ENCODE measurements at places on chromosomes 12 and 14.

DNA sequence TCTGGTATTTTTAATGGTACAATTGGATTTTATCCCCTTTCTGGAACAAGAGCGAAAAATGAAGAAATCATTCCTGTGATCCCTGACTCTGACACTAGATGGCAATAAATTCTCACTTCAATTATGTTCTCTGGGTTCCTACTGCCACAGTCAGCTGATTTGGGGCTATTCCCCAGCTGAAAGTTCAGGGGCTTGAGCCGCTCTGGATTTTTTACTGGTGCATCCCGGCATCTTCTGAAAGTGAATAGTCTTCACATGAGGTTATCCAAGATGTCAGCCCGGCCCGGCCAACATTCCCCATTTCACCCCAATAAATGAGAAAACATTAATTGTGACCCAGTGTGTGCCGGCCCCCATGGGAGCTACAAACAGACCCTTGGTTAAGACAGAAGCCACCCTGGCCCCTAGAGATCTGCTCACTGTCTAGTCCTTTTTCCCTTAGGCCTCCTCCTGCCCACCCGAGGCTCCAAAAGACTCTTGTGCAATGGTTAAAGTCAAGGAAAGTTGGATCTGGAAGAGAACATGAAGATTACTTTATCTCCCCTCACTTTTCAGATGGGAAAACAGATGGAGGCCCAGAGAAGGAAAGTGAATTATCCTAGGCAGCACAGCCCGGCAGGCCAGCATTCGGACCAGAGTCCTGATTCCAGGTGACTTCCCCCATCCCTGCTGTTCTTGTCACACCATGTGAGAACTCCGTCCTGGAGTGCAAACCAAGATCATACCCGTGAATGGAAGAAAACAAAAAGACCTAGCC, 20.8 kb downstream of the CKAP4 start:
- no peak for DNase-seq

GRCh38 chr12:4189721-4190120, 83.8 kb upstream of the CCND2 start:
- DNase-seq = no peak

DNA sequence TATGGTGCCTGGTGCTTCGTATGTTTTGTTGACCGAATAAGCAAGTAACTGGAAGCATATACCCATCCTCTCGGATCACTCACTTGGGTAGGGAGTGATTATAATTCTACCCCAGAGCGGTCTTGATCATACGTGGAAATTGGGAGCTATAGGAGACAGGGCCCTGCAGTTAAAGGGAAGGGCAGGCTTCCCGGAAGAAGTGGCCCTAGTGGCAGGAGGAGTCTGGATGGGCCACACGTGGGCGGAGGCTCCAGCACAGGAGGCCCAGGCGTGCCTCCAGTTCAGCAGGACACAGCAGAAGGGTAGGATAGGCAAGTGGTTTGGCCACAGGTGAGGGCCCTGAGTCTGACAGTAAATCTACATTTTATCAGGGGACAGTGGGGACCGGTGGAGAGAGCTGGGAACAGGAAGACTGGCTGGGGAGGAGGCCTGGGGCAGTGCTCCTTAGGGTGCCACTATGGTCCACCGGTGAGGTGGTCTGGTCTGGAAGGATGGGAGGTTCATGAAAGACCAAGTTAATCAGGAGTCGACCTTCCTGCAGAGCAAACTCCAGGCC, 23.5 kb upstream of the YY1 start:
- DNase-seq = no peak

DNA sequence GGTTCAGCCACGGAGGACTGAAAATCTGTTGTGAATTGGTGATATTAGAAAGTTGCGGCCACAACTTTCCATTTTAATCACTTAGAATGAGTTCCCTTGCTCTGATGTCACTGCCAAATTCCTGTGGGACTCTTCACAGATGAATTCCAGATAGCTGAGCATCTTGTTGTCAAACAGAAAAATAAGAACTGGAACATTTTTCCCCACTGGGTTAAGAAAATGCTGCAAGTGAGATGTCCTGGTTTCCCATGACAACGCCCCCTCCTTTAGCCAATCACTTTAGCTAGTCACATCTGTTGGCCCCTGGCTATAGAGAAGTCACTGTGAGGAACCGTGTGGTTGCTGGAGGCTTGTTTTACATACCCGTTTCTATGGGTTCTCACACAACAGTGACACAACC, 135.9 kb downstream of the KTN1 start:
- no peak for DNase-seq

DNA sequence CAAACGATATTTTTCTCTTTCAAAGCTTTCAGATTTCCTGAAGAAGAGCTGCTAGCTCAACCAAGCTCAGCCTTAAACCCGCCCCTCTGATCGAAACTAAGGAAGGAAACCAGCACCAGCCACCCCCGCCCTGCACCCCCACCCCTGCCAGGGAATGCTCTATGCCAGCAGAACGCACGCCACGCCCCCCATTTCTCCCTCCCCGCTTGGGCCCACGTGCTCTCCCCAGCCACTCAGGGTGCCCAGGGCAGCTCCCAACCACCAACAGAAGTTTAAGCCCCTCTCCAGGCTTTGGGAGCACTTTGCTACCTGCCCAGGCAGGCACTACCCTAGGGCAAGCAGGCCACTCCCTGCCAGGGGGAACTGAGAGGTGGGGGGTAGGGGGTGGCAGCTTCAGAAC, 18.8 kb upstream of the KRT78 start:
- DNase-seq = no peak

DNA sequence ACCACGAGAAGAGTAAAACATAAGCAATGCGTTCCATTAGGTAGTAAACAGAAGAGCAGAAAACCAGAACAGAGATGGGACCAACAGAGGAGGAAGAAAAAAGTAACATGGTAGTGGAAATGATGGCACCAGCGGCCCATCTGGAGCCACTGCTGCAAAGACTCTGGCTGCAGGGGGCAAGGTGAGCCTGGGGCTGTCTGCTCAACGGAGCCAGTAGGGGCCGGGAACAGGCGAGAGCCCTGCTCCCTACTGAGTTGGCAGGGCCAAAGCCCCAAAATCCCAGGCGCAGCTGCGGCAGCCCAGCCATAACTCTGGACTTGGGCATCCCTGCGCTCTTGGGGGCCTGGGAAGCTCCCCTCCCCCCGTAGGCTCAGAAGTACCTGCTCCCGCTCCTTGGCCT, 28.5 kb upstream of the PYGL start:
- no peak for DNase-seq

- no peak for DNase-seq
Observed at GRCh38 chr12:126248871-126249403, 1183.7 kb downstream of the AACS start.

- peak; percentile 47 for DNase-seq
Observed at GRCh38 chr14:102917469-102918211, 4.8 kb upstream of the AMN start.

DNA sequence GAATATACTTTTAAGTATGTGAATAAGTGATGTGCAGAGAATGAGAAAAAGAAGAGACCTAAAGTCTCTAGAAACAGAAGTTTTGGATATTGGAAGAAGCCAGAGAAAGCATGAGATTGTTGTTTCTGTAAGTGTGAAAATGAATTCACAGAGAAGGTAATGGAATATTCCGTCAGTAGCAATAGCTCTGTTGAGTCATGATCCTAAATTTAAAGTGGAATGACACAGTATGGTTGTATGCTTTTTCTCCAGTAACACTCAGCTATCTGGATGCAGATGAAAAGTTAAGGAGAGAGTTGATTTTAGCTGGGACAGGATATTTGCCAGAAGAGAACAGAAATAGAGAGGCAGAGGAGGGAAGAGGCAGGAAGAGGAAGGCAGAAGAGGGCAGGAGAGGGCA, 1166.3 kb downstream of the GALC start:
- DNase-seq = no peak

DNA sequence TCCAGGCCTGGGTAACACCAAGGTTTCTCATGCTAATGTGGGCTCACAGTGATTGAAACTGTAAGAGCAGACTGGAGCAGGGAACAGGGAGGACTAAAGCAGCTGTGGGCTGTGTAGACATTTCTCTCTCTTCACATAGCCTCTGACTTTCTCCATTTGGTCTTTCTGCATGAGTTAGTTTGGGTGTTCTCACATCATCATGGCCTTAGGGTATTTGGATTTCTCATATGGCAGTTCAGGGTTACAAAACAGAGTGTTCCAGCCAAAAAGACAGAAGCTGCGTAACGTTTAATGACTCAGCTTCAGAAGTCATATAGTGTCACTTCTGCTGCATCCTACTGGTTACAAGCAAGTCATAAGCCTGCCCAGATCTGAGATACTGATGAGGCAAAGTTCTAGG, 52.0 kb upstream of the OSBPL8 start:
- no peak for DNase-seq

DNA sequence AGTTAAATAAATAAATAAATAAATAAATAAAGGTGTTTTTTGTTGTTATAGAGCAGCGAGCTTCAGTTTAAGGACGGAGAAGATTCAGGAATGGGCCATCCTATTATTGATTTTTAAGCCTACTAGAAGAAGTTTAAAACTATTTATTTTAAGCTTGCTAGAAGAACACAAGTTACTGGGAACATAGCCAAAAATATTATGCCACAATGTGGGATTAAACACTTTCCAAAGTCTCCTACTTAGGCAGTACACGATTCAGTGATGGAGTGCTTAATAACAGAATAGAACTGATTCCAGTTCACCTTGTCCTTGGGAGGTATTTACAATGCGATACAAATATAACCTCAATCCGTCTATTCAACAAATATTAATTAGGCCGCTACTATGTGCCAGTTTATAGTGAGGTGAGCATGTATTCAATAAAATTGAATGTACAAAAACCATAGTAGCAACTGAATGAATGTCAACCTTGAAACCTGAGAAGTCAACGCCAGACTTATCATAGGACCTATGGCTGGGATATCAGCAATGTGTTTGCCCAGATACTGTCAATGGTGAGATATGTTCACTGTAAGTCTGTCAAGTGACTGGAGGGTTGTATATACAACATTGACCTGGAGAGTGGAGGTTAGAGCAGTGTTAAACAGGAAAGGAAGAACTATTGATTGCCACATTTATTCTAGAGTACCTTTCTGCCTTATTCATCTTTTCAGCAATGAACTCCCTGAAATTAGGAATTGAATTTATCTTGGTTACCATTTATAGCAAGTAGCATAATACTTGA, 486.4 kb downstream of the TMTC2 start:
- DNase-seq = no peak

- DNase-seq = no peak
Observed at GRCh38 chr12:133203344-133204263, 22.3 kb downstream of the ZNF268 start.

DNA sequence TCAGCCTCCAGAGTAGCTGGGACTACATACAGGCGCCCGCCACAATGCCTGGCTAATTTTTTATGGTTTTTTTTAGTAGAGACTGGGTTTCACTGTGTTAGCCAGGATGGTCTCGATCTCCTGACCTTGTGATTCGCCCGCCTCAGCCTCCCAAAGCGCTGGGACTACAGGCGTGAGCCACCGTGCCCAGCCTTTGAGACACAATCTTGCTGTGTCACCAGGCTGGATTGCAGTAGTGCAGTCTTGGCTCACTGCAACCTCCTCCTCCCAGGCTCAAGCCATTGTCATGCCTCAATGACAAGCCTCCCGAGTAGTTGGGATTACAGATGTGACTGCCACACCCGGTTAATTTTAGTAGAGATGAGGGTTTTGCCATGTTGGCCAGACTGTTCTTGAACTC, 21.3 kb upstream of the STRN3 start:
- DNase-seq = no peak

DNA sequence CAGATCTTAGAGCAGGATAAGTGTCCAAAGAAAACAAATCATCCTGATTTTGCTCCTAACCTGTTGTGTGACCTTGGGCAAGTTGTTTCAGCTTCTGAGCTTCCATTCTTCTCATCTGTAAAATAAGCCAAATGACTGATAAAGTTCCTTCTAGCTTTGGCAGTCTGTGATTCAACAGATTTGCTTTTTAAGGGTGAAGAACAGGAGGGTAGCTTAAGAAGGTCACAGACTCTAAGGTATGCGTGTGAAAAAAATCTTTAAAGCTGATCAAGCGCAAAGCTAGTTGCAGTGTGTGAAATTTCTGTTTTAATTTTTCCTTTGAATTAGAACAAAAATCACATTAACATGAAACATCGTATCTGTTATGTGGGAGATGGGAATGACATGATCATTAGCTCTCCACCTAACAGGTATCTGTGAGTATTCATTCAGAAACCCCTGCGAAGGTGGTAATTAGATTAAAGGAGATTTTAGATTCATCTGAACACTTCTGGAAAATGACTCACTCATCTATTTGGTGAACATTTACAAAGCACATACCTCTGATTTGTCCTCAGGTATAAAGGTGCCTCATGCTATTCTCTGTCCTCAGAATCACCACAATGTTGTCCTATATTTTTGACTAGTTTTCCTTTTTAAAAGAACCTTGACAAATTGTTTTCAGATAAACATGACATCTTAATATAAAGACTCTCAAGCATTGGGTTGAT, 131.9 kb upstream of the CPM start:
- no peak for DNase-seq

DNA sequence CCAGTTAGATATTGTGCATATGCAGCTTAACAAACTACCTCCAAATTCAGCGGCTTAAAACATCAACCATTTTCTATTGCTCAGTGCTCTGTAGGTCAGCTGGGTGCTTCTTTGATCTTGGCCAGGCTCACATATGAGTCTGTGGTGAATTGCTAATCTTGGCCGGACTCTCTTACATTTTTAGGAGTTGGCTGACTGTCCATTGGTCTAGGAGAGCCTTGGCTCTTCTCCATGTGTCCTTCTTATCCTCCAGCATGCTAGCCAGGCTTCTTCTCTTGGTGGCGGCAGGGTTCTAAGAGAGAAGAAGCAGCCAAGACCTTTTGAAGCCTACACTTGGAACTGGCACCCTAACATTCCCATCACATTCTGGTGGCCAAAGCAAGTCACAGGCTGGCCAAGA, 174.3 kb upstream of the PWP1 start:
- DNase-seq = no peak

DNA sequence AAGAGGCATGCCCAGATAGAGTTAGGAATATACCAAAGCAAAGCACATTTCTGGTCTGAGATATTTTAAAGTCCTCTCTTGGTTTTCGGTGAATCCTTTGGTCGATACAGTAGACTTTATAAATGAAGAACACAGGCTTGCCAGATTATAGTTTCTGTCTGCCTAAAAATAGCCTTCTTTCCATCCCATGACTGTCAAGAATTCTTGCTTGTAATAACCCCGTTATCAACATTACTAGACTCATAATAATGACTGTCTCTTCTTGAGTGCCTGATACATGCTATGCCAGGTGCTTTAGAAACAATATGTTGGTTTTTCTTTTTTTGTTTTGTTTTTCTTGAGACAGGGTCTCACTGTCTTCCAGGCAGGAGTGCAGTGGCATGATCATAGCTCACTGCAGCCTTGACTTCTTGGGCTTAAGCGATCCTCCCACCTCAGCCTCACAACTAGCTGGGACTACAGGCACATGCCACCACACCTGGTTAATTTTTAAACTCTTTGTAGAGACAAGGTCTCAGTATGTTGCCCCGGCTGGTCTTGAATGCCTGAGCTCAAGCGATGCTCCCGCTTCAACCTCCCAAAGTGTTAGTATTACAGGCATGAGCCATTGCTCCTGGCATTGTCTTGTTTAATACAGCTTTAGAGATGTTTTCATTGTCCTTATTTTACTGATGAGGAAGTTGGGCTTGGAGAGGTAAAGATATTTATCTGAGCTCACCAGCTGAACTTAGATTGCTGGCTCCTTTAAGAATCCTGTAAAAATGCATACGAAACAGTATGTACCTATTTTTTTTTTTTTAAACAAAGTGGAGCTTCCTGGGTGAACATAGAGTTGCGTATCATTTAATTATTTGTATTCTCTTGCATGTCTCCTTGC, 30.4 kb downstream of the CHST11 start:
- no peak for DNase-seq
